ENCODE measurements at places on chromosomes 5 and 9. TPM values are rescaled to one million over a fixed set of nuclear protein-coding genes. Genes with fewer than 3 reads are reported as not detected.

The TRPM6 gene
- 0.83 TPM for total RNA-seq

- no peak for DNase-seq
Measured at GRCh38 chr5:128844354-128844923, 120.8 kb upstream of the SLC27A6 start.

The PCDHGA1 gene
- total RNA-seq, result 0.63 TPM

- DNase-seq, result no peak
Measured at GRCh38 chr9:125523681-125524080, 183.3 kb downstream of the MAPKAP1 start.

DNA sequence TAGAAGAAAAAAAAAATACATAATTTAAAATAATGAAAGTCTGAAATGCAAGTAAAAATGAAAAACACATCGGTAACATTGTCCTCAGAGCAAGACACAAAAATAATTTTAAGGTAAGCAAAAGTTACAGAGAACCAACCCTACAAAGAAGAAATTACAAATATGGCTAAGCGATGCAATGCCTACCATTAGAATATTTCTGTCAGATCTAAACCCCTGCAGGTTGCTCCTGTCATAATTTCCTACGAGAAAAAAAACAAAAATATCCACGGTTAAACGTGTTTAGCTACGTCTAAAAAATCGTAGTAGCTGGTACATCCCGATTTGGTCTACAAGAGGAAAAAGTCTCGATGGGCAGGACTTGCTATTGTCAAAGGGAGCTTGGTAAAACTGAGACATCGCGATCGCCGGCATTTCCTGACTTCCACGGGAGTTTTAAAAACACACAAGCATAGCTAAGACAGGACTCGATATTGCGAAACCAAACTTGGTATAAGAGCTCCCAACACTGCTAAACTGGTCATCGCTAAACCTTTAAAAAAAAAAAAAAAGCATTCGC lies 1.1 kb upstream of the ANXA2R start:
- DNase-seq, result no peak

GRCh38 chr5:56229111-56229510 lies 4.0 kb downstream of the ANKRD55 start:
- no peak for DNase-seq

- DNase-seq, result no peak
Measured at GRCh38 chr5:66658516-66658915, 62.3 kb downstream of the MAST4 start.

The ACOT12 gene
- not detected for total RNA-seq

- DNase-seq, result no peak
Measured at GRCh38 chr5:89005990-89006389, 123.0 kb upstream of the MEF2C start.

GRCh38 chr9:117430813-117431212 lies 16.0 kb upstream of the ASTN2 start:
- DNase-seq, result no peak

DNA sequence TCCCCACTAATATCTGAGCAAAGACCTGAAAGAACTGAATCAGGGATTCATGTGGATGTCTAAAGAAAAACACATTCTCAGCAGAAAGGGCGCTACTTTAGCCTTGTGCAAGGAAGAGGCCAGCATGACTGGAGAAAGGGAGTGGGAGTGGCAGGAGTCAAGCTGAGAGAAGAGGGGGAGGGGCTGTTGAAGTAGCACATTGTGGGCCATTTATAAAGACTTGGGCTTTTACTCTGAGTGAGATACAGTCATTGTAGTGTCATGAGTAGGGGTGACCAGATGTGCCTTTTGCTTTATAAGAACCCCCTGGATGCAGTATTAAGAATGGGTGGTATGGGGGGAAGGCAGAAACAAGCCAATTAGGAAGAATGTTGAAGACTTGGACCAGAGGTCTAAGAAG lies 452.8 kb downstream of the ENC1 start:
- DNase-seq, result no peak

DNA sequence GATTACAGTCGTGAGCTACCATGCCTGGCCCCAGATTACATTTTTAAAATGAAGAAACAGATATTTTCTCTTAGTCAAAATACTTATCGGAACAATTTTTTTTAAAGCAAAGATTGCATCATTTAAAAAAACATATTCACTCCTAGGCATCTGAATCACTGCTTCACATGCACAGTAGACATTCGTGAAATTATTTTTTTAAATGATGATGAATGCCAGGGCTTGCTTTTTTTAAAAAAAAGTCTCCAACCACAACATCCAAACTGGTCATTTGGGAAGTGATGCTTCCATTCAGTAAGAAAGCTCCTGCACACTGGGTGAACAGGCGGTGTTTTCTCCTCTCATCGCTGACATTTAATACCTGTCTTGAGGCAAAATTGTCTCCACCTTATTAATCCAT lies 223.0 kb upstream of the DMRT1 start:
- DNase-seq, result no peak

DNA sequence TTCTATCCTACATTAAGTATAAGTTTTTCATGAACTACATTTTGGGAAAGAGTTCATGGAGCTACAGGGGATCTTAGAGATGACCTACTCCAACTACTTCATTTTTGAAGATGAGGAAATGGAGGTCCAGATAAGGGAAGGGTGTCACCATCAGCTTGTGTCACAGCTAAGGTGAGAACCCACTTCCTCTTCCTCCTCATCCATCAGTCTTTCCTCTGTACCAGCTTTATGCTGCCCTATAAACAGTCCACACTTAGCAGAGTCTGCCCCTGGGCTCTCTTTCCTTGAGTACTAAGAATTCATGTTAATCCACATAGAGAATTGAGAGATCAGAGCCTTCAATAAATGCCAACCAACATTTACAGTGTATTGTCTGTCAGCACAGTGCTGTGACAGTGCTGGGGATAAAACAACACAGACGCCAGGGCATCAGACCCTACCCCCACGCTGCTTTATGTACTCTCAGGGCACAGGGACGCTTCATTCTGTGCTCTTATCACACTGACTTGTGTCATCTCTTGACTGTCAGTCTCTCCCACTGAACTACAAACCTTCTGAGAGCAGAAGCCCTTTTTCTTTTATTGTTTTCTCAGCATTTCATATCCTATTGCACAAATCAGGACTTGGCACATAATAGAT lies 22.1 kb downstream of the ADRB2 start:
- no peak for DNase-seq

The ZNF608 gene
- total RNA-seq, result 39.4 TPM

GRCh38 chr5:179923436-179923835 lies 15.7 kb upstream of the TBC1D9B start:
- no peak for DNase-seq

GRCh38 chr9:101209670-101210069 lies 175.1 kb downstream of the BAAT start:
- no peak for DNase-seq

The F2RL2 gene
- 0.13 TPM for total RNA-seq

The SAXO1 gene
- total RNA-seq, result not detected

The KIF3A gene
- total RNA-seq, result 10.0 TPM

The PCDHGA4 gene
- 3.8 TPM for total RNA-seq

GRCh38 chr9:20649381-20649780 lies 27.1 kb upstream of the MLLT3 start:
- no peak for DNase-seq

- DNase-seq, result no peak
Measured at GRCh38 chr5:60535198-60535597, 164.8 kb downstream of the DEPDC1B start.

The AFAP1L1 gene
- total RNA-seq, result 31.2 TPM

The TAF11L11 gene
- not detected for total RNA-seq

GRCh38 chr5:8053270-8053669 lies 184.3 kb downstream of the MTRR start:
- DNase-seq, result no peak

GRCh38 chr5:135069895-135070657 lies 36.0 kb upstream of the PITX1 start:
- DNase-seq, result no peak

- no peak for DNase-seq
Measured at GRCh38 chr5:105088961-105089360, 1526.4 kb upstream of the NUDT12 start.

DNA sequence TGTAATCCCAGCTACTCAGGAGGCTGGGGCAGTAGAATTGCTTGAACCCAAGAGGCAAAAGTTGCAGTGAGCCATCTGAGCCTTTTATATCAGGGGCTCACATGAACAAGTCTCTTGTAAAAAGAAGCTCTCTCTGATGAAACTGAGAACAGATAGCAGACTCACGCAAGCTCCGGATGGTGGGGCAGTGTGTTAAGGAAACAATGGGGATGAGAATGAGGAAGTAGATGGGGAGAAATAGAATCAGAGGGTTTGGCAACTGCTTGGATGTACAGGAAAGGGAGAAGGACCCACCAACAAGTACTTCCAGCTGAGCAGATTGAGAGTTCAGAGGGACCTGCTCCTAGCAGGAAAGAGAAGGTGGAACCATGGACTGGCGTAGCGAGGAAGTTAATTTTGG lies 18.6 kb downstream of the TMEM252 start:
- DNase-seq, result no peak

- DNase-seq, result no peak
Measured at GRCh38 chr5:75839547-75839946, 122.3 kb upstream of the POC5 start.

DNA sequence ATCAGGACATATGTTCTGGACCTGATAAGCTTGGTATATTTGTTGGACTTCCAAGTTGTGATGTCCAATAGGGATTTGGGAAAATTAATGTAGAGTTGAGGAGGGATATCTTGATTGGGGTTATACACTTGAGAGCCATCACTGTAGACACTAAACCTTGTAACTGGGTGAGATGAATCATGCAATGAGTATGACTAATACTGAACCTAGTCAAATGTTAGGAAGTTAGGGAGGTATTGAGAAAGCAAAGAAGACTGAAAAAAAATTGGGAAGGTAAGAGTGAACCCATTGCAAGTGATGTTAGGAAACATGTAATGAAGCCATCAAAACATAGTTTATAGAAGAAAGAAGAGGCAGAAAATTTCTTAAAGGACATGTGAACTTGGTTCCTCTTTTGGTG lies 668.4 kb upstream of the CDH9 start:
- no peak for DNase-seq

DNA sequence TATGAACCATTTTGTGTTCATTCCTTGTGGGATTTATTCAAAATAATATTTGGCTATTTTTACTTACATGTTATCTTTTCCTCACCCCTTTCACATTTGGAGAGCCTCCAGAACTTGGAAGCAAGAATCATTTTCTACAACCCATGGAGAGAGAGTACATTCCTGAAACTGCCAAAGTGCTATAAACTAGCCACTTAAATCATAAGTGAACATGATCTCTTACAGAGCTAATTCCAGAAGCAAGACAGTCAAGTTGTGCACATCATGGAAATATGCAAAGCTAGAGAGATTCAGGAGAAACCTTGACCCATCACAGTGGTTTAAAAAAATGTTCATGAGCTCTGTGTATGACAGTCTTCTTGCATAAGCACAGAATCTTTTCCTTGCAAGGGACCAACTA lies 883.6 kb upstream of the C9orf72 start:
- no peak for DNase-seq

DNA sequence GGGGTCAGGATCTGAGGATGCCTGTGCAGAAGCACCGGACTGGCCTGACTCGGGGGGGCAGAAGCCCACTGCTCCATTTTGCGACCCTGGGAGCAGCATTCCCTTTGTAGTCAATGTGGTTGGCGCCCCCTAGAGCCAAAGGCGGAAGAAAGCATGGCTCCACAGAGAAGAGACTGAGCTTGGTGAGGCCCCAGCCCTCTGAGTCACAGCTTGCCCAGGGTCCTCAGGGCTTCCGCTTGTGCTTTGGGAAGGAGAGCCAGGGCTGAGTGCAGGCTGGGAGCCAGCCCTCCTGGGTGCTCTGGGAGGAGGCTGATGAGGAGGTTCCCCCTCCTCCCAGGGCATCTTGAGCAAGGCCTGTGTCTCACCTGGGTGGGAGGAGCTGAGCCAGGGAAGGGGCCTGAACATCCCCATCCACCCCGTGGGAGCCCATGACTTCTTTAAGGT lies 5.5 kb upstream of the AQP3 start:
- DNase-seq, result peak; percentile 40

DNA sequence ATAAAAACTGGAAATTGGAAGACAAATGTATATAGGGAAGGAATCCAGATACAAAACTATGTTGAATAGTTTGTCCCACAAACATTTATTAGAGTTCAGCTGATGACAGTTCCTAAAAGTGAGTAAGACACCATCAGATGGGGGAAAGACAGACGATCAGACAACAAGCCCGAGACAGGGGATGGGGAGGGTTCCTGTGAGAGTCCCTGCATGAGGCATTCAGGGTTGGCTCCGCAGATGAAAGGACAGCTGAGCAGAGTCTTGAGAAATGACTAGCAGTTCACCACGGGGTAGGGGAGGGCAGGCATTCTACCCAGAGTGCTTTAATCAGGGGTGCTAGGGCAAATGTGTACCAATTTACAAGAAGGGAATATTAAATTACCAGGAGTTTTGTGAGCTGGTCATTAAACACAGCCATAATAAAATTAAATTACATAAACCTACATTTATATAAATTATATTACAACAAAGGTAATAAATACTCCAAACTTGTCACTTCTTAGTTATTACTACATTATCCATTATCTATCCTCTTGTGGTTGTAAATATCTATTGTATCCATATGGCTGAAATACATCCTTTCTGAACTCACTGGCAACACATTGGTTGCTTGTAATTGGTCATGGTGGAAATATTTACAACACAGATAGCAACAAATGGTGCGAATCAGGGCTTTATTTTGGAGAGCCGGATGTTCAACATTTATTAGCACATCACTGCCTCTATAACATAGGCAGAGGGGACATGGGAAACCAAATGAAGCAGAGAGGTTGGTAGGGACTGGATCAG lies 27.8 kb downstream of the TNFSF15 start:
- DNase-seq, result no peak

The ADAMTS12 gene
- 5.8 TPM for total RNA-seq

- DNase-seq, result no peak
Measured at GRCh38 chr5:61993295-61993927, 312.6 kb upstream of the KIF2A start.

GRCh38 chr5:61486476-61486875 lies 154.4 kb downstream of the ZSWIM6 start:
- DNase-seq, result no peak

The ZDHHC12 gene
- 27.9 TPM for total RNA-seq

GRCh38 chr5:122704247-122705036 lies 70.4 kb upstream of the SNX2 start:
- DNase-seq, result no peak

The OR1J2 gene
- not detected for total RNA-seq

GRCh38 chr5:123610665-123611405 lies 98.9 kb downstream of the CSNK1G3 start:
- DNase-seq, result no peak

DNA sequence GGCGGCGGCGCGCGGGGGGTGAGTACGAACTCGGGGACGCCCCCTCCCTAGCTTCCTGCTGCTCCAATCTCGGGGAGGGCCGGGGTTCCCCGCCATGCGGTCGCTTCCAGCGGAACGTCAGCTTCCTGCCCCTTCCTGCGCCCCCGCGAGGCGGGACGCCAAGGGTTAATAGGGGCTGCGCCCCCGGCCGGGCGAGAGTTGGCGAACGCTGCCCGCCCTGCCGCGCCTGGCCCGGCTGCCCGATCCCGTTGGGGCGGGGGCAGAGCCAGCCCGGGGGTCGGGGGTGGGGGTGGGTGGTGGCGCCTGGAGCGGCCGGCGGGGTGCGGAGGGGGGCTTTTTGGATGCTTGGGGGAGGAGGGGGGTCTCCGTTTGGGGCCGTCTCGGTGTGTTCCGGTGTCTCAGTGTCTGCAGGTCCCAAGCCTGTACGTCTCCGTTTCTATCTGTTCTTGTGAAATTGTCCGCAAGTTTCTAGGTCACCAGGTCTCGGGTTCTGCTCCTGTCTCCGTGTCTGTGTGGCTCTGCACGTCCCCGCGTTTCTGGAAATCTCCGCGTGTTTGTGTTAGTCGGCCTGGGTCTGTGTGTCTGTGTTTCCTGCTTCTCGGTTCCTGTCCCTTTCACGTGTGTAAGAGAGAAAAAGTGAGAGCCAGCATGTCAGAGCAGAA lies 789 bp downstream of the COL27A1 start:
- DNase-seq, result peak; percentile 23

The NINJ1 gene
- 89.4 TPM for total RNA-seq

All from thyroid gland (tissue), 4 donors.